Nucleus accumbens (tissue), 56 donors: ENCODE measurements at places on chromosomes 2 and 18.

- no peak for DNase-seq
These were observed at the start of gene EDAR for GRCh38 chr2:108988796-108989713. Gene EDAR (minus strand): TSS chr2:108989220. CDS start chr2:108931014, 58,206 bp downstream.

DNA sequence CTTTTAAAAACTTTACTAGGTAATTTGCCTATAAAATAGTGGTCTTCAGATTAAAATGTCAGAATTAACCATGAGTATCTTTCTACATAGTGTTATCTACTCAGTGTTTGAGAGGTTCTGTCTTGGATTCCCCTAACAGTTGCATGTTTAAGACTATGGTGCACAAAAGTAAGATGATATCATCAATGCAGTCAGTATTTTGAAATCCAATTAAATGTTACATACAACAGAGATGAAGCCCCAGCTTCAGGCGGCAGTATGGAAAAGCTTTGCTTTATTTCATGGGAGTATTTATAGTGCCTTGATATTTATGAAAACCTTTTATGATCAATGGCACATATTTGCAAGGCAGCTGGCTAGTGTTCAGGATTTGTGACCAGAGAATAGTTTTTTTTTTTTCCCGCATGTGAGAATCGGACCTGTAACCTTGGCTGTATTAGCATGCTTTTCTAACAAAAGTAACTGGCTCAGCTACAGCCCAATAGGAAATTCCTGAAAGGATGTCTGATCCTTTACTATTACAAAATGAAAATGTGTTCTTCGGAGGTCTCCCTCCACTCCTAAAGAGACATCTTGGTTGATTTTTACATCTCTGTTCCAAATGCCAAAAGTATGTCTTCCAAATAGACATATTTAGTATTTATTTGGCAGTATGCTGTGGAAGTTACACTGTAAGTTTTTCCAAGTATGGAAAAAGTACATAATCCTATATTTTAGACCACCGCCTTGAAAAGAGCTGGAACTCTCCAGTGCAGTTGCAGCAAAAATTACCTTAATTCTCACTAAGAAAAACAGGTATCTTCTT, 319.3 kb upstream of the UBE2E3 start:
- no peak for DNase-seq

DNA sequence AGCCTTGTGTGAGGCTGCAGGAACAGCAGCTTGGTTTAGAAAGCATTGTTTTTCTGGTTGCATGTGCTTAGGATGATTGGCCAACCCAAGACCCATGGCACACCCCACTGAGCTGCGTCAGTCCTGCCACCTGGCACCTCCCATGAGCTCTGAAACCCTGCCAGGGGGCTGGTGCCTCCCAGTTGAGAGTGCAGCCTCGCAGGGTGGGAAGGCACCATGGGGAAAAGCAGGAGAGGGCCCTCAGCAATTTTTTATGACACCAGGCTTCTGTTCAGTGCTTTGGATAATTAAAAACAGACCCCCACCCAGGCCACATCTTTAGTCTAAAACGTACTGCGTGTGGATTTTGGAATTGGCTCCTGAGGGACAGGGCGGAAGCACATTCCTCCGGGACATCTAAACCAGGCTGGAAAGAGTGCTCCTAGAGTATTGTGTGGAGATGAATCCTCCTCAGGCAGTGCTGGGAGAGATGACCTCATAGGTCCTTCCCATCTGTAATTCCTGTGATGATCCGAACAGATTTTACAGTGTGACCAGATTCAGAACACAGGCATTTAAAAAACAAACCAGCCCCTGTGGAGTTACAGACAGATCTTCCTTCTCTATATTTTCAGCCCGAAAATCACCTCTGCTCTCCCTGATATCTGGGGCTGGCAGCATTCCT, 438.3 kb downstream of the ZNF521 start:
- DNase-seq = no peak

GRCh38 chr2:175111200-175111657, 56.8 kb downstream of the ATF2 start:
- no peak for DNase-seq

- DNase-seq = no peak
These were observed 7.6 kb upstream of the LPIN1 start for GRCh38 chr2:11738589-11739436.

- DNase-seq = no peak
These were observed 656.6 kb downstream of the GALR1 start for GRCh38 chr18:77906103-77906892.

DNA sequence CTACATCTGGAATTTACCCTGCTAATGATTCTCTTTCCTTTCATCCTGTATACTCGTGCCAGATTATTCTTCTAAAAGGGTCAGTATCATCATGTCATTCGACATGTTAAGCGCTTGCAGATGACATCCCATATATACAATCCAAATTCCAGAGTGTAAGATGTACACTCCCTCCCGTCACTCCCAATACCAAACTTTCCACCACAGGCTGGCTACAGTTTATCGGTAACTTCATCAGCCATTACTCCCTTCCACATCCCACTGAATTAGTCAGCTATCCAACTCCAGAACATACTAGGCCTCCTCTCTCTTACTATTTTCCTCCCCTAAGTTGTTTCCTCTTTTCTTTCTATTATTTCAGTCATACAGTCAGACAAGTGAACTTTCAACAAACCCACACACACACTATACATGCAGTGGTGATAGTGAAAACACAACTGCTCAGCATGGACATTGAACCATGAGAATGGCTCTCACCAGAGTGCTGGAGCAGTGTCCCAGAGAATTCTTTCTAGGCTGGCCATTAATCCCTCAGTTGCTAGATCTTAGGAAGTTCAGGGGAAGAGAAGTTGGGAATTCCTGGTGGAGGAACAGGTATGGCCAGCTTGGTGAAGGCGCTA, 10.6 kb upstream of the NMI start:
- no peak for DNase-seq

GRCh38 chr2:100667801-100668200, 105.0 kb downstream of the PDCL3 start:
- DNase-seq = no peak

DNA sequence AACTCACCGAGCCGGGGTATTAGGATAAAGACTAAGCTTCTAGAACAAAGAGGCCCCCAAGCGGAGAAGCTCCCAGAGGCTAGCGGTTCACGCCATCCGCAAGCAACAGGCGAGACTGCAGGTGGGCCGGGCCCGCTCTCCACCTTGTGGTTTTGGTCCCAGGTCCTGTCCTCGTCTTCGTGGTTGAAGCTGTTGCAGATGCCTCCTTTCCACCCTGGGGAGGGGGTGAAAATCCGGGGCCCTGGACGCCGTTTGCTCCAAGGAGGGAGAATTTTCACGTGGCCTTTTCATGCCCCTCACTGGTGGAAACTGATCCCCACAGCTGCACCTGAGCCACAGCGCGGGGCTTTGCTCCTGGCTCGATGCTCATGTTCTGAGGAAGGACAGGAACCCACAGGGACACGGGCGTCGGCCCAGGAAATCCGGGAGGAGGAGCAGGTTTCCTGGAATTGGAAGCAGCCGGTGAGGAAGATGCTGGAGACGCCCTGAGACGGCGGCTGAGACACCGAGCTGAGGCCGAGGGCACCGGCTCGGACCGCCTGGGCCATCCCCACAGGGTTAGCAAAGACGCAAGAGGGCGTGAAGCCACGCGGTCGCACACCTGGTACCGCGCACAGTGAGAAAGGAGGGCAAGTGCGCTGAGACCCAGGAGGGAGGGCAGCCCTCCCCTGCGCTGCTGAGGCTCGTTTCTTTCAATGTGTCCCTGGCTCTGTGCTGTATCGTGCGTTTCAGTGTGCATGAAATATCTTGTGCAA, 54.7 kb upstream of the SALL3 start:
- no peak for DNase-seq
